ENCODE measurements at places on chromosomes 6 and 20.

DNA sequence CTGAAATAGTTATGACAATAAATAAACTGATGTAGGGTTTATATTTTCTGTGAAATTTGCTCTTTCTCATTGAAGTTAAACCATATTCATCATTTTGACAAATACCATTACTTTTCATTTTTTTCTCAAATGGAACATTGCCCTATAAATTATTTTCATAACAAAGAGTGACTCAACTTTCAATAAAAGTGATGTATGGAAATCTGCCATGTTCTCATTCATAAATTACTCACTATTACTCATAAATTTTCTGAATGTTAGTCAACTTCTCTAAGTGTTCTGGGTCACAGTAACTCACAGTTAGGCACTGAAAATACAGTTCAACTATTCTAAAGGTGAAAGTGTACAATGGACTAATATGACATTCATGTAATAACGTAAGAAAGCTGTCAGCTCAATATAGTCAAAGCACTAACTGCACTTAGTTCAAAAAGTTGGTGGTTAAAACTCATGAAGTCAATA, 19.0 kb upstream of the STX11 start:
- no peak for DNase-seq

- no peak for DNase-seq
Measured at GRCh38 chr6:16496991-16497801, 258.8 kb downstream of the GMPR start.

DNA sequence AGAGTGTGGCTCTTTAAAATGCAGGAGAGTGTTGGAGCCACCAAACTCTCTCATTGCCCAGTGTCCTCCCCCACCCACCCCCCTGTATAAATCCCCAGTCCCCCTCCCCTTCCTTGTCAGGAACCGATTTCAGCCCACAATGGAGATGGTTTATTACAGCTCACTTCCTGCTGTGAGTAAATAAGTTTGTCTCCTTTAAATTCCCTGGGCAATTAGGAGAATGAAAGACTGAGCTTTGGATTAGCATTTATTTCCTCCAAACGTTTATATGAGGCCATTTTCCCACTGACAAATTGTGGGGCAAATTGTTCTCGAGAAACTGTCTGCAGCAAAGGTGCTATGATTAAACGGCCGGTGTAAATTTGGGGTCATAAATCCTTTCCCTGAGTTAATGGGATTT, 128.8 kb downstream of the DHX35 start:
- no peak for DNase-seq

- no peak for DNase-seq
Measured at GRCh38 chr6:98764373-98764911, 69.9 kb upstream of the POU3F2 start.

DNA sequence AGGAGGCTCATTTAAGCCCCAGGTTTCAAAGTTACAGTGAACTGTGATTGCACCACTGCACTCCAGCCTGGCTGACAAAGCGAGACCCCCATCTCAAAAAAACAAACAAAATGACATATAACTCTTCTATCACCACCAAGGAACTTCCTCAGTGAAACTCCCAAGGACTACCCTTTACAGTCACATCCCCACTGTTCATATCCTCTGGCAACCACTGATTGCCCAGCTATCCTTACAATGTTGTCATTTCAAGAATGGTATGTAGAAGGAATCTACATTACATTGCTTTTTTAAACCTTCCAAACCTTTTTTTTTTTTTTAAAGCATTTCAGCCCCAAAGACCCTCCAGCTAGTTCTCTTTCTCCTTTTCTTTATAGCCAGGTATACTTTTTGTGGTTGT, 123.1 kb upstream of the CARMIL1 start:
- DNase-seq, result no peak

GRCh38 chr6:136235233-136235564, 14.9 kb downstream of the MTFR2 start:
- no peak for DNase-seq

DNA sequence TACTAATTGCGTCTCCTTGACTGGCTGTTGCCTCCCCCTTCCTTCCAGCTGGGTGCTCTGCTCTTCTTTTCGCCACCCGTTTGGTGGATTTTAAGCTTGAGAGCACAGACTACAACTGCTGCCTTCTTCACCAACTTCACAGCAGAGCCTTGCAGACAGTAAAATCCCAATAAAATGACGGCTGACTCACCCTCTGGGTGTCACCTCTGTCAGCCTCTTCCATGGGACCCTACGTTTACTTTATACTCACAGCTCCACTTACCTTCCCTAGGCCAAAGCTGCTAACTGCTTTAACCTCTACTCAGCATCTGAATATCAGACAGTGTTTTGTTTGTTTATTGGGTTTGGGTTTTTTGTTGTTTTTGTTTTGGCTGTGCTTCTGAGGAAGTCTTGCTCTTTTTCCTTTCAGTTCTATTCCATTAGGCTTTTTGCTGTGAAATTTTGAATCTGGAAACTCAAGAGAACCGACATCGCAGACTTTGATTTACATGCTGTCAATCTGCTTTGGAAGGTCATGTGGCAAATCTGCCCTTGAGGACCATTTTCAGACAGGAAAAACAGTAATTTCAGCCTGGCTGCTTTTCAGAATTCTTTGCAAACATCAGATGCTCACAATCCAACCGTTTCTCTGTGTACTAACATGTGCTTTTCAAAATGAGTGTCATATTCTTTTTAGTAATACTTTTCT, 2.4 kb downstream of the AGPAT4 start:
- DNase-seq, result no peak

- DNase-seq, result no peak
Measured at GRCh38 chr20:25858495-25859425, 162.1 kb upstream of the ZNF337 start.

GRCh38 chr6:147138835-147139234, 65.4 kb upstream of the STXBP5 start:
- no peak for DNase-seq

- no peak for DNase-seq
Measured at GRCh38 chr6:75188221-75188925, 17.5 kb downstream of the COL12A1 start.

GRCh38 chr20:16209951-16210361, 363.3 kb downstream of the KIF16B start:
- no peak for DNase-seq

- DNase-seq, result no peak
Measured at GRCh38 chr20:10586296-10586695, 87.5 kb downstream of the JAG1 start.

DNA sequence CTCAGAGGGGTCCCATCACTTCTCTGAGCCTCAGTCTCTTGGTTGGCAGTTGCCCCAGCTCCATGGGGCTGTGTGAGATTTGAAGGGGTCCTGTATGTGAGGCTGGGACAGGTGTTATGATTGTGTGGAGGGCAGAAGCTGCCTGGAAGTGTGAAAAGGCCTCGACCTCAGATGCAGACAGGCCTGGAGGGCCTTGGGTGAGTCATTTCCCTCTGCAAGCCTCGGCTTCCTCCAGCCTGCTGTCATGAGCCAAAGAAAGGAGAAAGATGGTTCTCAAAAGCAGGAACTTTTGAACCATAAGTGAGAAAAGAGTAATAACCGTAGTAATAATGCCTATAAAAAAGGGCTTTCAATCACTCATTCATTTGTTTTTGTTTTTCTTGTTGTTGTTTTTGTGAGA, 37.5 kb downstream of the SNAI1 start:
- DNase-seq, result no peak

DNA sequence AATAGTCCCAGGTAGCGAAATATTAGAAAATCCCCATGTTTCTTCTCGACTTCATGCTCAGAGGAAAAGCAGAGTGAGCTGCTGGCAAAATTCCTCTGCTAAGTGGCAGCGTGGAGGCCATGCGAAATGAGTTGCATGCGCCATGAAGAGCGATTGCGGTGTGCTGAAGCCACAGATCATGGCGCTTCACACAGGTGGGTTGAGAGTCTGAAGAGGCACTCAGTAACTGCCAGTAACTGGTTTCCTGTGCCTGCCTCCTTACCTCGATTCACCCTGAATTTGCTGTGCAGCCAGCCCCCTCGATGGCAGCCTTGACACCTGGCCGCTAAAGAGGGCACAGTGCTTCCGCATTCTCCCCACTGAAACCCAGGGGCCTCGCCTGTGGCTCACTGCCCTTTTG, 301.5 kb downstream of the NRN1 start:
- DNase-seq, result no peak

- no peak for DNase-seq
Measured at GRCh38 chr20:51579137-51579536, 36.6 kb upstream of the NFATC2 start.

GRCh38 chr6:27865850-27866356, 46.3 kb downstream of the OR2B2 start:
- DNase-seq, result no peak

DNA sequence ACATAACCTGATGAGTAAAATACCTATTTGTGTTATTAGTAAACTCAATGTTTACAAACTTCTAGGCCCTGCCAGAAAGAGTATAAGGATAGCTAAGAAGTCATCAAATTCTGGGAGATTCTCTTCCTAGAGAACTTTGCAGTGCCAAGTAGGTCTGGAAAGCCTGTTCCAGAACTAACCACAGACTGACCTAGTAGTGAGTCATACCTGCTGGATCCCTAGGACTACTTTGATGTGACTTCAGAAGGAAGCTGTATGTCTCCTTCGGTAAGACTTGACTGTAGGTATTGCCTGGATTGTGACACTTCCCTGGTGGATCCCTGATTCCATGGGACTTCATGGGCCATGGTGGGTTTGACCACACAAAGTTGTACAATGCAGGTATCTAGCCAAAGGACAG, 131.7 kb downstream of the DNAH8 start:
- DNase-seq, result no peak

- DNase-seq, result no peak
Measured at GRCh38 chr6:83536647-83537589, 24.6 kb downstream of the PRSS35 start.

DNA sequence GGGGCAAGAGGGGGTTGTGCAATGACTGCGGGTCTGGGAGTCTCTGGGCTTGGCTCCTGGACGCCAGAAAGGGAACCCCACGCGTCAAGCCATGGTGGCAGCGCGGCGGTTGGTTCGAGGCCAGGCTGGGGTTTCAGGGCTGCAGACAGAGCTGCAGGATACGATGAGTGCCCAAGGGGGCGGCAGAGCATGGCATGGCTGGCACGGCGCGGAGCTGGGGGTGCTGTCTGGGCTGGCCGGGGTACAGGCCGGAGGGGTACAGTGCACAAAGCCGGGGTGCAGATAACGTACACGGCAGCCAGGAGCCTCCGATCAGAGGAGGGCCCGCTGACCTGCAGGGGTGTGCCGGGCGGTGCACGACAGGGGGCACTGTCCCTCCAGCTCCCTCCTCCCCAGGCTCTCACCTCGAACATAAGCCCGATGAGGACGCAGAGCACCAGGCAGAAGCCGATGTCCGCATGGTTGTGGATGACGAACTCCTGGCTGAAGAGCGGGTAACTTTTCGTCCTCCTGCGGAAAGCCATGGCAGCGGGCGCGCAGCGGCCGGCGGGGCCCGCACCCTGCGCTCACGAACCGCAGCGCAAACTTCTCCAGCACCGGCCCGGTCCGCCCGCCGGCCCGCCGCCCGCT, 353 bp downstream of the TRAM2 start:
- peak; percentile 55 for DNase-seq

- peak; percentile 84 for DNase-seq
Measured at GRCh38 chr6:152301765-152302568, 335.2 kb downstream of the SYNE1 start.

DNA sequence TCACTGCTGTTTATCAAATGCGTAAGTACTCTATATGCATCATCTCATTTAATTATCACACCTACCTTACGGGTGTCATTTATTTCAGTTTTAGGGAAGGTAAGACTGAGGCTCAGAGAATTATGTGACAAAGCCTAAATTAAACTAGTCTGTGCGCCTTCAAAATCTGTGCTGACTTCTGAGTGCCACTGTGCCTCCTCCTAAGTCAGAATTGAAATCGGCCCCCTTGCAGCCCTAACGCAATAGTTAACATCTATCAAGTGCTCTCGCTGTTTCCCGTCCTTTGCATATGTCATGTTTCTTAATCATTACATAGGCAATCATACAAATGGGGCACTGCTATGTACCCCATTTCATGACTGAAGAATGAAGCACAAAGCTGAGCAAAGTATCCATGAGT, 79.0 kb upstream of the PDE10A start:
- no peak for DNase-seq

GRCh38 chr20:4846821-4847220, 125.1 kb downstream of the PRND start:
- DNase-seq, result no peak

DNA sequence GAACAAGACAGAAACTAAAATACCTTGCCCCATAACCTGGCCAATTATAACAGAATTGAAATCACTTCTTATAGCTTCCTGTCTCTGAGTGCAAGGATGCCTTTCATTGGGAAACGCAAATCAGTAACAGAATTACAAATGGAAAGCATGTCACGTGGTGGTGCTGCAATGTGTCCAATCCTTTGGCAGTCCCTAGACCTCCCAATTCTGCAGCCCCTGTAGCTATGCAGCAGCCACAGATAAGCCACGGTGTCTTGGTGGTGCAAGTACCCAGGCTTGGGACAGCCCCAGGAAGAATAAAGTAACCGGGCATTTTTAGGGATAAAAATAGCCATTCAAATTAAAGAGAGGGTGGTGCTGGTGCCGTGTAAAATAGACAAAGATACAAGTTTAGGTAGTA, 134.6 kb upstream of the CCN2 start:
- DNase-seq, result no peak

GRCh38 chr6:28871335-28872156, 52.2 kb downstream of the TRIM27 start:
- DNase-seq, result no peak

DNA sequence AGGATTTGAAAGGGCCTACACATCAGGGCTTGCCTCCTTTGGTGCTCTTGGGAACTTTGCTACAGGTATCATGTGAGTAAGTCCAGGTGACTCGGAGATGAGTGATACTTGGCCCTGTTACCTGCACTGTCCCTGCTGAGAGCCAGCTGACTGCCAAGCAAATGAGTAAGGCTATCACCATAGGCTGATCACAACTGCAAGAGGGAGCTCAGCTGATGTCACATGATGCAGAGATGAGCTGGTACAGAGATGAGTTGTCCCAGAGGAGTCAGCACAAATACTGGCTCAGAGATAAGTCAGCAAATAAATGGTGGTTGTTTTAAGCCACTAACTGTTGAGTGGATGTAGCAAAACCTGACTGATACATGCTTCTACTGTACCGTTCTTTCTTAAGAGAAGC, 41.4 kb downstream of the LAMP5 start:
- DNase-seq, result no peak

GRCh38 chr6:163338671-163339405, 75.7 kb upstream of the QKI start:
- DNase-seq, result no peak

GRCh38 chr6:160156842-160157241, 35.2 kb downstream of the SLC22A1 start:
- DNase-seq, result no peak

- no peak for DNase-seq
Measured at GRCh38 chr6:46653439-46654195, 842 bp downstream of the SLC25A27 start.

GRCh38 chr6:47377971-47378370, 68.3 kb upstream of the TNFRSF21 start:
- DNase-seq, result no peak

GRCh38 chr20:63404129-63405085, 43.3 kb upstream of the CHRNA4 start:
- DNase-seq, result no peak

GRCh38 chr20:48607544-48607865, 220.3 kb downstream of the PREX1 start:
- no peak for DNase-seq
